Ascending aorta (tissue), 2 donors: ENCODE measurements at places on chromosomes 6 and 20.

DNA sequence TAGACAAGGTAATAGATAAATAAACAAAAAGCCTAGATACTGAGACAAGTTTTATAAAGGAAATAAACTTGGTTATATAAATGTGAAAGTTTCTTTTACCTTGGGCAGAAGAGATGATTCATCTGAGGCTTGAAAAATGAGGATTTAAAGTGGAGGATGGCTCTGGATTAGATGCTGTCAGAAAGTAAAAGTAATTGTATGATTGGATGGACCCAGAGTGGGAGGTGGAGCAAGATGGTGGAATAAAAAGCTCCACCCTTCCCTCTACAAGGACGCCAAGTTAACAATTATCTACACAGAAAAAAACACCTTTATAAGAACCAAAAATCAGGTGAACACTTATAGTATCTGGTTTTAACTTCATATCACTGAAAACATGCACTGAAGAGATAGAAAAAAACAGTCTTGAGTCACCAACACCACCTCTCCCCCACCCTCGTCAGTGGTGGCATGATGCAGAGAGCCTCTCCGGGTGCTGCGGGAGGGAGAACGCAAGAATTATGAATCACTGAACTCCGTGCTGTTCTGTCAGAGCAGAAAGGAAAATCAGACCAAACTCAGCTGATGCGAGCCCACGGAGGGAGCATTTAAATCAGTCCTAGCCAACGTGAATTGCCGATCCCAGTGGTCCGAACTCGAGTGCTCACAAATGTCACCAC lies 84.7 kb upstream of the GJE1 start:
- no peak for DNase-seq

- no peak for DNase-seq
These were observed 191.3 kb downstream of the OR2B2 start for GRCh38 chr6:27720607-27721580.

DNA sequence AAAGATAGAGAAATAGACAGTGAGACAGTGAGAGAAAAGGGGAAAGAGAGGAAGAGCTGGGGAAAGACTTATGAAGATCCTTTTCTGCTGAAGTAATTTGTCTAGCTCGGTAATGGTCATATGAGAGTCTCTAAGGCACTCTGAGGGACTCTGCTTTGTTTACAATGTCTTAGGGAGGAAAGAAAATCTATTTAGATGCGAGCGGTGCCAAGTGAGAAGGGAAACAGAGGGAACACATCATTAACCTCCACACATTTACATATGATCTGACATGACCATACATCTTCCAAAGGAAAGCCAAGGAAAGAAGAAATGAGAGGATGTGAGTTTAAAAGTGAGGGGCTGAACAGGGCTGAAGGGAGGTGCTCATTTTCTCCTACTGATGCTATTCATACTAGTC lies 862.3 kb upstream of the CITED2 start:
- no peak for DNase-seq

DNA sequence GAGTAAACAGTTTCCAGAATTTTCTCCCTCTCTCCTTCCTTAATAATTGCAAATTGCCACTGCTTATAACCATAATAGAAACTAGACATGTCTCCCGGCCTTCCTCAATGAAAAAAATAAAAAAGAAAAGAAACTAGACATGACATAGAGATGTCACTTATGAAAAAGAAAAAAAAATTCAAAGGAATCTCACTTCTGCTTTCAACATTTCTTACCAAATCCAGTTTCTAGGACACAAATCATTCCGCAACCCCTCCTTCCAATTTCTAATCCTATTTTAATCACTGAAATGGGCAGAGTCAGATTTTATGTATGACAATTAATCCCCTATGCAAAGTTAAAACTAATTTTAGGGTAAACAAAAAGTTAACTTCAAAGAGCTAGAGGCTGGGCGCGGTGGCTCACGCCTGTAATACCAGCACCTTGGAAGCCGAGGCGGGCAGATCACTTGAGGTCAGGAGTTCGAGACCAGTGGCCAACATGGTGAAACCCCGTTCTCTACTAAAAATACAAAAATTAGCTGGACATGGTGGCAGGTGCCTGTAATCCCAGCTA lies 40.1 kb upstream of the EEF1A1 start:
- DNase-seq: no peak

DNA sequence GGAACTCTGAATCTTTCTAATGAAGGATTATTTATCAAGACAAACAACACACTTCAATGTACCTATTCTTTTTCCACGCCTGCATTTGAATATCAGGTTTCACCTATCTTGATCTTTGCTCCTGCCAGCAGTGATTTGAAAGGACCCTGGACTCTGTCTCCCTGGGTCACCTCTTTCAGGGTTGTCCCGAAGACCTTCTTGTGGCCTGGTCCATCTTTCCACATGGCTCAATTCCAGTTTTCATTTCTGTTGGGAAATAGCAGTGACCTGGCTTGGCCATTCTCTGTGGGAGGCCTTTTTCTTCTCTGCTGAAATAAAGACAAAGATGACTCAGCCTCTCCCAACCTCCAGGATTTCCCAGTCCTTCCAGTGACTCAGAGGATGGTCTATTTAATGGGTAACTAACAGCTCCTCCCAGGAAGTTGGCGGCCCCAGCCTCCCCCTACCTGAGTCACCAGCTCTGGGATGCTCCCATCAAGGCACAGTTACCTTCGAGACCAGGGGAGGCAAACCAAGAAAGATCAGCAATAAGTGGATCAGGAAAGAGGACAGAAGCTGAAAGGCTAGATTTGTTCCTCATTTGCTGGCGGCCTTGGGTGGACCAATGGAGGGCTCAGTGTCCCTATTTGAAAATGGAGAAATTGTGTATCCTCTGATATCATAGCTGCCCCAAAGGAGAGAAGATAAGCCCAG lies 120.2 kb upstream of the RNF24 start:
- DNase-seq: no peak

DNA sequence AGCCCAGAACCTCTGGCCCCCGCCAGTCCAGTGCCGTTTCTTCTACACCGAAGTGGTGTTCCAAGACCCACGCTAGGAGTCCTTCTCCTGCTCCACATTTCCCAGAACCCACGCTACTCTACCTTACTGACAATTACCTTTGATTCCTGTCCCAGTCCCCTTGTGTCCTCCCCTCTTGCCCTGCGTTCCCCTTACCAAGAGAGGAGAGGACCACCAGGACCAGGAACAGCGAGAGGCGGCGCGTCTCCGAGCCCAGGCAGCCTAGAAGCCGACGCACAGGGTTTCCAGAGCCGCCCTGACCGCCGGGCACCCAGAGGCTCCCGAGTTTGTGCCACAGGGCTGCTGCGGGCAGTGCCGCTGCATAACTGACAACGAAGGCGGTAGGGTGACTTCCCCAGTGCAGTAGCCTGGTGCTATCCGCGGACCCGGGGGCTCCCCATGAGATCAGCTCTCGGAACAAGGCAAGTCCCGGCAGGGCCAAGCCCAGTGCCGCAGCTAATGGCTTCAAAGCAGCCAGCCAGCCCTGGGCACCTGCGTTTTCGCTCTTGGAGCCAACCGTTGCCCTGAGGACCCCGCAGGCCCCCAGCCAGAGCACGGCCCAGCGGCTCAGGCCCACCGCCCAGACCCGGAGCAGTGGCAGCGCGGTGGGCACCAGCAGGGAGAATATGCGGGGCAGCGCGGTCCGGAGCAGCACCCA lies 512 bp downstream of the TAP1 start:
- no peak for DNase-seq

DNA sequence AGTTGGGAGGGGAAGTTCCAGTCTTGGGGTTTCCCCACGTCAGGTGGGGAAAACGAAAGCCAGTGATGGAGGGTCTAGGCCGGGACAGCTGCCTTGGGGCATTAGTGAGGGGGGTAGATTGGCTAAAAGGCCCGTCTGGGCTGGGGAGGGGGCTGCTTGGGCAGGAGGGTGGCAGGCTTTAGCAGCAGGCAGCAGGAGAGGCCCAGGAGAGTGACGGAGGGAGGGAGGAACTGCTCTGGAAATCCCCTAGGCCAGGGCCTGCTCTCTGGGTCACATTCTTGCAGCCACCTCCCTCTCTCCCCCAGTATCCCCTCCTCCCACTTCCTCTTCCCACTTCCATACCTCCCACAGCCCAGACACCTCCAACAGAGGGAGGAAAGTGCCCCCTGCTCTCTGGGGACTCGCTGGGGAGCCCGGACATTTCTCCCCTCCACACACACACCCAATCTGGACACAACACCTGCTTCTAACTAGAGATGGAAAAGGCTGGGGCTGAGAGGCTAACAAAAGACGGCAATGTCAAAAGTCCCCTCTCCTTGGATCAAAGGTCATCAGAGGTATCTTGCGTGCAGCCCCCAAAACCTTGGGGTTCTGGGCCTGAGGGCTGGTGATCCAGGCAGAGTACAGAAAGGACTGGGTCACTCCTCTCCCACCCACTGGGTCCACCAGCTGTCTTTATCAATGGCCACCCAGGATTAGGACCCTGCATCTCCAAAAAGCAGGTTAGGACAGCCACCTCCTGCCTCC lies 1.8 kb downstream of the NFKBIE start:
- DNase-seq: no peak
